Naive thymus-derived CD8-positive, alpha-beta T cell (primary cell): ENCODE measurements at places on chromosomes 12 and 14. TPM values are rescaled to one million over a fixed set of nuclear protein-coding genes. Genes with fewer than 3 reads are reported as not detected.

- no peak for DNase-seq
Measured at GRCh38 chr12:29754235-29755189, 29.2 kb downstream of the TMTC1 start.

DNA sequence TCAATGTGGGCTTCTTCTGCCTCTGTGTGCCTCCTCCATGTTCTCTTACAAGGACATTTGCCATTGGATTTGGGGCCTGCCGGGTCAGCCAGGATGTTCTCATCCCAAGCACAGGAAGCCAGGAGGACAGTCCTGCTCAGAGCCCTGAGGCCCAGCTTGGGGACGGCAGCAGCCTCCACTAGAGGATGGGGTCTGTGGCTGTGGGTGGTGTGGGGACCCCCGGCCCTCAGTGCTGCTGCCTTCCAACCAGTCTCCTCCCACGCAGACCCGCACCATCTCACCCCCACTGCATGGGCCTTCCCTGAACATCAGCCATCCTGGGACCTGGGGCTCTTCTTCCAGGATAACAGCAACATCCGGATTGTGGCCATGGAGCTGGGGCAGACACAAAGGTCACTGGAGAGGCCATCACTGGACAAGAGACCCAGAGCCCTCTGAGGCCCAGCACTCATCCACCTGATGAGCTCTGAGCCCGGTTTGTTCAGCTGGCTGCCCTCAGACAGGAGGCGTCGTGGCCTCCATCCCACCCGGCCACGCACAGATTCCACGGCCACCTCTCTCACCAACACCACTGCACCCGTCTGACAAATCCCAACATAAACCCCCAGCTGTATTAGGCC is 56.5 kb upstream of the C14orf180 start:
- no peak for DNase-seq

- no peak for DNase-seq
Measured at GRCh38 chr14:35336494-35337268, 44.5 kb downstream of the PSMA6 start.

- DNase-seq, result peak; percentile 16
Measured at GRCh38 chr14:89276424-89276975, 140.5 kb downstream of the FOXN3 start.

DNA sequence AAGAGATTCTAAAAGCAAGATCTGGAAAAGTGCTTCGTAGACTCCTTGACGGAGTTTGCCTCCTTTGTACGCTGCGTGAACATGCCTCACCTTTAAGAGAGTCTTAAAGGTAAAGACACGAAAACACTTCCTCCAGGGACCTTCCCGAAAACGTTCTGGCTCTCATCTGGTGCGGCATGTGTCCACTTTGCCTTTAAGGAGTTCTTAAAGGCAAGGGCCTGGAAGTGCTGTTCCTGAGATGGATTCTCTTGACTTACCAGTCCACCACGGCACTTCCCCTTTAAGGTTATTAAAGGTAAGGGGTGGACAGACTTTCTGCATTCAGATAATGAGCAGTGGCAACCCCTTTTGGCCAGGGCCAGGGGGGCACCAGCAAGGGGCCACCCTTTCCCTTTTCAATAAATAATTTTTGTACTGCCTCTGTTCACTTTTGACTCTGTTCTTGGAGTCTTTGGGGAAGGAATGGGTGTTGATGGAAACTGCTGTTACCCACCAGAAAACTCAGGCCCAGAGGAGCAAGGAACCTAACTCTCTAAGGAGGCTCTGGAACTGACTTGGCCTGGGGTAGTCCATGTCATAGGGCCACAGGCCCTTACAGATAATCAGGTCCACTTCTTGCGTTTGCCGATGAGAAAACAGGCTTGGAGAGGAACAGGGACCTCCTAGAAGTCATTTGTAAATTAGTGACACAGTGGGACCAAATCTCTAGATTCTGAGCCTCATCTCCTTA is 4.4 kb downstream of the REM2 start:
- peak; percentile 16 for DNase-seq

GRCh38 chr12:45969084-45969483 is 21.3 kb downstream of the SCAF11 start:
- DNase-seq, result no peak

GRCh38 chr12:131092901-131093603 is 139.3 kb downstream of the ADGRD1 start:
- DNase-seq, result peak; percentile 4

- DNase-seq, result no peak
Measured at GRCh38 chr12:106956048-106956578, 406 bp downstream of the TMEM263 start.

DNA sequence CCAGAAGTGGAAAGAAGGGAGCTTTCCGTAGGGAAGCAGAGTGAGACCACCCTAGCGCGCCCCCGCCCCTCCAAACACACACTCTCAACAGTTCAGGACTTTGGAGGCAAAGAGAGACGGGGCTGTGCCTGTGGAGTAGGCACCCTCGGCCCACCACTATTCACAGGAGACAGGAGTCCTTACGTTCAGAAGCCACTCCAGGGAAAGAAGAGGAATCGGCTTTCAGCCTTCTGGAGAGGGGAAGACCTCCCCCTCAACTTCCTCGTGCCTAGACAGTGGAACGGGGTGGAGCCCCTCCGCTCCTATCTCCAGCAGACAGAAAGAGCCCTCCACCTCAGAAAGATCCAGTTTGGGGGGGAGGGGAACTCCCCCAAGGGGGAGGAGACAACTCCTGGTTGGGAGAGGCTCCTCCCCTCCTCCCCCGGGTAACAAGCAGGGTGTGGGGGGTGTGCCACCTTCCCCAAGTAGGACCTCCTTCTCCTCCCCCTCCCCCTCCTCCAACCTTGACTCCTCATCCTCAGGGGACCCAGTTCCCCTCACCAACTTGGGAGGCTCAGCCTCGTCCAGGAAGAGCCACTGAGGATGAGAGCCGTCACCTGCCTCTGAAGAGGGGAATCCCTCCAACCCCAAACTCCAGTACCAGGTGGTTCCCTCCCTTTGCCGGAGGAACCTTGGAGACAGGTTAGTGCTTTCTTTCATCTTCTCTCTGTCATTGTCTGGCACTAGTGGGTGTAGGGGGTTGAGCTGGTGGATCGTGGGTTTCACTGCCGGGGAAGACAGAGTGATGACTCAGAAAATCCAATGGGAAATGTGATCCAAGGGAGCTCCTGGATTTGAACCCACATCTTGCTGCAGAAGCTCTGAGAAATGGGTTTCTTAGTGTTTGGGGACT is 883 bp downstream of the FOXJ2 start:
- peak; percentile 41 for DNase-seq

- DNase-seq, result no peak
Measured at GRCh38 chr14:39109893-39110715, 4.0 kb upstream of the GEMIN2 start.

- no peak for DNase-seq
Measured at GRCh38 chr12:119748497-119748896, 80.6 kb downstream of the PRKAB1 start.

GRCh38 chr14:25150934-25151790 is 101.2 kb upstream of the STXBP6 start:
- DNase-seq, result no peak

DNA sequence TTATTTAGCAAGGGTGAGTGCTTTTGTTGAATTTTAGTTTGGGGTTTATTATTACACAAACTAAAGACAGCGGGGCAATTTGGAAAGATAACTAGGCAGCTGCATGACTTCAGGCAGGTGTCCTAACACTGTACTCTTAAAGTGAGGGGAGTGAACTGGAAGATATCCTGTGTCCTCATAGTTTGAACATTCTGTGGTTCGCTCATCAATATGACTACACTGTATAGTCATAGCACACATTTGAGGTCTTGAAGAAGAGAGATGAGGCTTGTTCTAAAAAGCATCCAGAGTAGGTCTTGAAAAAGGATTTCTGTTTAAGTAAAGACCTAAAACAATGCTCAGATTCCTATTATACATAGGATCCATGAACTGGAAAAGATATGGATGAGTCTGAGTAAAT is 1.7 kb upstream of the MAP3K9 start:
- no peak for DNase-seq

DNA sequence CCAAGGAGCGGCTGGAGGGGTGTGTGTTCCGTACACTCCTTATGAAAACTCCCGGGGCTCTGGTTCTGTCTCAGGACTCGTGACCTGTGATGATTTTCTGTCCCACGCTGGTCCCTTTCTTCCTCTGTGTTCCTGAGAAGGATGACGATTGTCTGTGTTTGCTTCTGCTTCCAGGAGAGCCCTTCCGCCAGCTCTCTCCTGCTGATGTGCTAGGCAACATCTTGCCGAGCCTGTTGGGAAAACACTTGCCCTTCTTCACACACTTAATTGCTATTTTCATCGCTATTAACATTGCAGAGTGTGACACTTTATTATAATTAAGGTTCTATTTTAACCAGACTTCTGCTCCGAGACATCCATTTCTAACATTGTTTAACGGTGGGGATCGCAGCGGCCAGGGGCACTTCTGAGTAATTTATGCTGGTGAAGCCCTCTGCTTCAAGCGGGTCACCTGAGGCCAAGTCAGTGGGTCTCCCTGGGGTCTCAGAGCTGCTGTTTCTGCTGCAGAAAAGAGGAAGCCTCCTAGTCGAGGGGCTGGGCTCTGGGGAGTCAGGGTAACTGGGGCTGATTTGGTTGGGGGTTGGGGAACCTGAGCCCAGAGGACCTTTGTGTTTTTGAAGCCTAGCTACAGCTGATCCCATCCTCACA is 88.6 kb downstream of the PRMT8 start:
- DNase-seq, result no peak

GRCh38 chr14:85417396-85417795 is 112.5 kb upstream of the FLRT2 start:
- no peak for DNase-seq

- no peak for DNase-seq
Measured at GRCh38 chr12:76666290-76666835, 97.6 kb upstream of the ZDHHC17 start.

- DNase-seq, result no peak
Measured at GRCh38 chr14:75645056-75645455, 15.6 kb downstream of the ERG28 start.

- no peak for DNase-seq
Measured at GRCh38 chr12:97063292-97063935, 156.4 kb downstream of the NEDD1 start.

- DNase-seq, result no peak
Measured at GRCh38 chr12:50589650-50590435, 85.1 kb downstream of the DIP2B start.

DNA sequence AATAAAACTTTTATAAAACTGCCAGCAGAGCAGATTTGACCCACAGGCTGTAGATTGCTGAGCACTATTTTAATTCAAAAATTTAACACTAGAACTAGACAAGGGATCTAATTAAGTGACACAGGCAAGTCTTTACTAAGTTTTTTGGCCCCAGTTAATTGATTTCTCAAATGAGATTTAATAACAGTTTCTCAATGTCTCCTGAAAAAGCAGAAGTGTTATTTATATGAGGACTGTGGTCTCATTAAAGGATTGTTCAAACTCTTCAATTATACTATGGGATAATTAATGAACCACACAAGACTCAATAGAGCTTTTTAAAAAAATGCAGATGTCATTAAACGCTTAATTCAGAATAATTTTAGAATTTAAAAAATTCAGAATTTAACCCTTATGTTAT is 1.9 kb downstream of the HEATR5A start:
- no peak for DNase-seq

Gene MGP
- total RNA-seq, result 4.1 TPM

Gene LRRIQ1
- total RNA-seq, result not detected

Gene CDCA3
- total RNA-seq, result 2.7 TPM

Gene CBLN3
- 3.9 TPM for total RNA-seq

Gene AKAP5
- total RNA-seq, result 0.23 TPM

Gene POTEG
- total RNA-seq, result not detected

Gene STYK1
- 0.10 TPM for total RNA-seq

Gene MAP3K9
- 6.8 TPM for total RNA-seq

Gene KRT4
- not detected for total RNA-seq

Gene ZFHX2
- 1.0 TPM for total RNA-seq

Gene DAO
- not detected for total RNA-seq

Gene SERPINA12
- not detected for total RNA-seq
